ENCODE measurements at places on chromosomes 7 and 10.

DNA sequence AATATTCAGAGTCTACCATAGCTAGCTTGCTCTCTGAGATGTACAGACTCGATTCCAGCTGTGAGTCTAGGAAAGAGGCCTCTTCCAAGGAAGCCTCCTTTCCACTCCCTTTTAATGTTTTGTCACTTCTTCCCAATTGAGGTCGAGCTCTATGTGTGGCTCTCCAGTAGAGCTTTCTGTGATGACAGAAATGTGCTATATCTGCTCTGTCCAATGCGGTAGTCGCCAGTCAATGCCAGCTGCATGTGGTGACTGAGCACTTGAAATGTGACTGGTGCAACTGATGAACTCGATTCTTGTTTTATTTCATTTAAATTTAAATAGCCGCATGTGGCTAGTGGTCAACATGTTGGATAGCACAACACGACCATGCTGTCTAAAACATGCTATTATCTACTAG is 387.0 kb upstream of the NRP1 start:
- no peak for DNase-seq

DNA sequence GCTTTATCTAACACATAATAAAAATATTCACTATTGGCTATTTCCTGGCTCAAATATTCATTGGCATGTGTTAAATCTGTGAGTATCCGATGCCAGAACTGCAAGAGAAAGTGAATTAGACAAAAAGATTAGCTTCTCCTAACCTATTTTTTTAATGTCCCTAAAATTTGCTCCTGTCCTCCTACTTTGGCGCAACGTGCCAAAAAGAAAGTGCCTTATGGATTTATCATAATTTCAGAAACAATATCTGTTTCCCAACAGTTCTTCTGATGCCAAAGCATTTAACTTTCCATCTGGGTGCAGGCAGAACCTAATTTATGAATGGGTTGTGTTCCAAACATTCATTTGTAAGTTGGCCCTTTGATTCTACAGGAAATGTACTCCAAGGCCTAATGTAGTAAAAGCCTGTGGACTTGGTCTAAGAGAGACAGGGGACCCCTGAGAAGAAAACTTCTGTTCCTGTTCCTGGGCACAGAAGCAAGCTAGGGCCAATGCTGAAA is 15.4 kb downstream of the PIP4K2A start:
- DNase-seq = no peak

DNA sequence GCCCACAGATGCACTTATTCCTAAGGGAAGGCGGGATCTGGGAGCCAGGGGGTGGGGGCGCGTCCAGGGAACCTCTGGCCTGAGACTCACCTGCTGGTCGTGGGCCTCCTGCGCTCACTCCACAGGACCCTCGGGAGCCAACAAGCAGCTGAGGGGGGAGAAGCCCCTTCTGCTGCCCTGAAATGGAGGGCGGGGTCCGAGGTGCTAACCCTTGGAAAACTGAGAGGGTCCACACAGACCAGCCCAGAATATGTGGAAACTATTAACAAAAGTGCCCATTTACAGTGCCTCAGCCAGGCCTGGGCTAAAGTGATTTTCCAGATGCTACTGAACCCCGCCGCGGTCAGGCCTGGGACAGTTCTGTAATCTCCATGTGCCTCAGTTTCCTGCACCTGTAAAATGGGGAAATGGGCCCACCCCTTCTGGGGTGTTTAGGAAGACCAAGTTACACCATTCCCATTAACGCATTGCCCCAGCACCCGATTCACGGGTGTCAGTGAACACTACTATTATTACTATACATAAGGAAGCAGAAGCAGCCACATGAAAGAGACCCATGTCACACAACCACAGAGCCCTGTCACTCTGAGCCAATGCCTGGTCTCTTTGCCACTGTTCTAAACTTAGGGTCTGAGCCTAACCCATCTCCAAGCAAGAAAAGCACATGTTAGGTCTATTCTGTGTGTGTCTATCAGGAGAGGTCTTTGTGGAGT is 630 bp upstream of the VSTM4 start:
- DNase-seq = no peak

DNA sequence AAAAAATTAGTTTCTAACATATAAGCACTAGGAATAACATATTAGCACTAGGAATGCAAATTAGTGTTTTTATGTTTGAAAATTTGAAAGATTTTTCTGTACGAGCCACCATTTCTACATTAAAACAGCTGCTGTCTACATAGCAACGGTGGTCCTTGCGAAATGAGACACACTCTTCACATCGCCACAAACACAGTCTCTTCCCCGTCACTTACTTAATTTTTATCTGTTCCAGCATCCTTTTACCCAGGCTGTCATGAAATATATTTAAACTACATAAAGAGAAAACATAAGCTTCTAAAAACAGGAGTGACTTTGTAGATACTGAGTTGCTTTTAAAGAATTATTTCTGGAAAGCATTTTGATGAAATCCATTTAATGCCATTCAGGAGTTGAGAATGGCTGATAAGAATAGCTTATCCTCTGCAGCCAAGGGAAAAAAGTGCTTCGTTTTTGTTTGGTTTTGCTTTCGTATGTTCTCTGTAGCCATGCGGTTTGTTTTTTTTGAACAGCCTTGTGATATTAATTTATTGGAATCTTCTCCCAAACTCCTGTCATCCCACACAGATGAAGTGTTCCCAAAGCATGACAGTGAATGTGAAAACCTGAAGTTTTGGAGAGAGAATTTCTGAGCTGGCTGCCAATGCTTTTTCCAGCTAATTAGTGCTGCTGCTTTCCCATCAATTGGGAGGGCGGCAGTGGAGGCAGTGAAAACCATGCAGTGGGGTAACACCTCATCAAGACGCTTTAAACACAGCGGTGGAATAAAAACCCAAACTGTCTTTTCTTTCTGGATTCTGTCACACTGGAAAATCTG is 603.7 kb upstream of the ADARB2 start:
- no peak for DNase-seq

DNA sequence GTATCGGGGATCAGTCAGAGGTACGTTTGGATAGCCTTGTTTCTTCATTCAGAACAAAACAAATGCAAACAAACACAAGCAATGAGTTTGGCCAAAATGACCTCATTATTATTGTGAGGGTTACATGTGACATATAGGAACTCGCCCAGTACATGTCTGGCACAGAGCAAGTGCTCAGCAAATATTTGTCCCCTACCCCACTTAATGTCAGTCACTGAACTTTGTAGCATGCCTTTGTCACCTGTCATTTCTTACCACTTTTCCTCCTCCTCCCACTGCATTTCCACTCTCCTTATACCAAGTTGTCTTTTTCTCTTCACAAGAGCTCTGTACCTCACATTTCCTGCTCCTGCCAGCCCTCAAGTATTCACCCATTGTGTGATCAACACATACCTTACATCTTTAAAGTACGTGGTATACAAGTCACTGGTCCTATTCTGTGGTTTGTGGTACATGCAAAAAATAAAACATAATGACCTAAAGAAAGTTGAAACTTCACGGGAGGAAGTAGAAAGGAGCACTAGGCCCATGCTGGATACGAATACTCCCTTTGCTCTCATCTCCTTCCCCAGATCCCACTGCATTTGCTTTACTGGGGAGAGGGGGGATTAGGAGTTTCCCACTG is 236.0 kb downstream of the INHBA start:
- no peak for DNase-seq

- DNase-seq = peak; percentile 70
Observed at GRCh38 chr7:114922652-114923402, 933 bp downstream of the MDFIC start.

DNA sequence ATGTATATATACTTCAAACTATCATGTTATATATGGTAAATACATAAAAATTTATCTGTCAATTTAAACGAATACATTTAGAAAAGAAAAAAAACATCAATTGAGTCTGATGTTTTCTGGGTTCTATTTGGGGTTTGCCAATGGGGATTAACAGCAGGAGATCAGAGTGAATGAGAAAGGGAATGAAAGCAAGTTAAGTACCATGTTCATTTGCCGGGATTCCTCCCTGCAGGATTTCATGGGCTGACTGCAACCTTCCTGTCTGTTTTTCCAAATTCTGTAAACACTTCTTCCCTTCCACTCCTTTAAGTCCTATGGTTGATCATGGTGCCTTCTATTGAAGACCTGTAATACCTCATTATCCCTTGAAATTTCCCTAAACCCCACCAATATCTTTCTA is 33.9 kb upstream of the SEMA3A start:
- no peak for DNase-seq

GRCh38 chr7:123658023-123658422 is 2.4 kb downstream of the LMOD2 start:
- no peak for DNase-seq

DNA sequence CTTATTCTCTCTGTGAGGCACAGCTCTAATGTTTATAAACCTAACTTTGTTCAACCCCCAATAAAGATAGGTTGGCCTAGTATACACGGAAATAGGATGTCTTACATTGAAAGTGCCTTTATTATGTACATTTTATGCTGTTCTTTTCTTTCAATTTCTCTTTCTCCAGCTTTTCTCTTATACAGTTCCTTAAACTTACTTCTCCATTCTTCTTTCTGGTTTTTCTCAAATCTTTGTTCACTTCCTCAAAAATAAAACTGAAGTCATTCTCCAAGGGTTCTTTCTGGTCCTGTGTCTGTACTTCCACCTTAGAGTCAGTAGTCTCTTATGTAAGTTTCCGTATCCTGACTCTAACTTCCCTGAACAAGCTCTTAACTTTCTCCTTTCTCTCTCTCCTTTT is 29.2 kb upstream of the NAMPT start:
- DNase-seq = peak; percentile 8

- DNase-seq = no peak
Observed at GRCh38 chr10:86556933-86557649, 35.5 kb upstream of the WAPL start.

DNA sequence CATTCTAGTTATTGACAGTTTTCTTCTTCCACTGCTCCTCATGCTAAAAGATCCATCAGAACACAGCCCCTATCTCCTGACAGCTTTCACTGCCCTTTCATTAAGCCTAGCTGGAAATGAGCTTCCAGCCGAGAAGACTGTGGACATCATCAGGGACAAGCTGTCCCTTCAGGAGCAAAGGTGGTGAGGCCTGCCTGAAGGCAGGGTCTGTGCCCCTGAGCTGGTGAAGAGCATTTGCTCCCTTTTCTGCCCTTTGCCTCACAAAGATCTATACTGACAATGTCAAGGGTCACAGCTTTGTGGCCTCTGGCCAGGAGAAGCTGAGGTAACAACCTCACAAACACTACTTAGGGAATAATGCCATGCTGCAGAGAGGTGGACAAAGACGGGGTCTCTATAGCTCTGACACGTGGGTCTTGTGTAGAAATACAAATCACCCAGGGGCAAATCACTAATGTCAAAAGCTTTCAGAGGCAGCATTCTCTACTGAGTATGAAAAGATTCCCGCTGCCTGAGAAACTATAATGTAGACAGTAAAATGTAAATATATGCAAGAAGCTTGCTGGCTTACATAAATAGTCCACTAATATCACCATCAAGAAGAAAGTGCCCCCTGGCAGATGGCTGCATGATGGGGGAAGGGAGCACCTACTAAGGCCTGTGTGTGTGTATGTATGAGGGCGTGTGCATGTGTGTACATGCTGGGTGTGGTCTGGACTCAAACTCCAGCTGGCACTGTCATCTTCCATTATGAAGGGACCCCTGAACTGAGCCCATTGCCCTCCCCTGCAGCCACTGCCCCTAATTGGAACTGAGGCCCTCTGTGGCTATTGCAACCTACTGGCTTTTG is 55.8 kb downstream of the HBP1 start:
- no peak for DNase-seq

DNA sequence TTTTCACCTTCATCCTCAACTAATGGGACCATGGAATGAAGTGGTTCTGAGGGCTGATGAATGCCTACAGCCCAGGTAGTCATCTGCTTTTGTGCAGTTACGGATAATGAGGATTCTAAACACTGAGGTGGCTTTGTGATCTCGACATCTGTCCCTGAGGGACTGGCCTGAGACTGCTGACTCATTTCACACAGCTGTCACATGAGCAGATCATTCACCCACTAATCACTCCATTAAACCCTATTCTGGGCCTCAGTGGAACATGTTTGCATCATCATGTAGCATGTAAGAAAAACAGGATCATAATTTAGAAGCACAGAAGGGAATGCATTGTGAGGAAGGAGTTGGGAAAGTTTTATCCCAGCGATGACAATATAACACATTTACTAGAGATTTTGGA is 79.4 kb upstream of the FEZF1 start:
- no peak for DNase-seq

GRCh38 chr10:123475466-123475865 is 190.7 kb upstream of the GPR26 start:
- no peak for DNase-seq

DNA sequence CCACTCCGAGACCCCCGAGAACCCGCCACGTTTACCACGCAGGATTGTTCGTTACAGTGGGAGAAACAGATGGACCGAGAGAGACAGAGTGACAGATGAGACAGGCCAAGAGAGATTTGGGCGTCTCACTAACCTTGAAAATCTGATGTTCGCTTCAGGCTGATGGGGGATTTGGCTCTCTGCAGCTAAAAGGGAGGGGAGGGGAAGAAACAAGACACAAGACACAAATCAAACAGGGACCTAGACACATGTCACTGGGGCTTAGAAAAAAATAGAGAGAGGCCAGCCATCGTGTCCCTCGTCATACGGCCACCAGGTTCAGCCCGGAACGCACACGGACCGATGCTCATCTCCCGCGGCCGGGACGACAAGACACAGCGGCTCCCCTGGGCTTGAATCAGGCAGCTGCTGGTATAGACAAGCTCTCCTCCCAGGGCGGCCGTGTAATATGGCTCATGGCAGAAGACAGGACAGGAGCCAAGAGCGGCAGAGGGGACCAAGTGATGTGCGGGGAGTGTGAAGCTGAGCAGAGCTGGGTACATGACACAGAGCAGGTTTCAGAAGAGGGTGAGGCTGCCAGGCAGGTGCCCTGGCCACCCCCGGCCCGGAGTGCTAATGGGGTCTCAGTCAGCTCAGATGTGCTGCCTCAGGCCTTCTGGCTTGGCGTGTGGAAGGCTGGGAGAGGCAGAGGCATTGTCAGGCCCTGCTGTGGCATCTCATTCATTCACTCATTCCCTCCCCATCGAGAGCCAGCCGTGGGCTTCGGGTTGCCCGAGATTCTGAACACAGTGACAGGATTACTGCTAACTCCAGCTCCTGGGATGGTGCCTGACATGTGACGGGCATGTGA is 88.5 kb upstream of the GNA12 start:
- no peak for DNase-seq

- no peak for DNase-seq
Observed at GRCh38 chr7:158283016-158283974, 304.3 kb downstream of the PTPRN2 start.

DNA sequence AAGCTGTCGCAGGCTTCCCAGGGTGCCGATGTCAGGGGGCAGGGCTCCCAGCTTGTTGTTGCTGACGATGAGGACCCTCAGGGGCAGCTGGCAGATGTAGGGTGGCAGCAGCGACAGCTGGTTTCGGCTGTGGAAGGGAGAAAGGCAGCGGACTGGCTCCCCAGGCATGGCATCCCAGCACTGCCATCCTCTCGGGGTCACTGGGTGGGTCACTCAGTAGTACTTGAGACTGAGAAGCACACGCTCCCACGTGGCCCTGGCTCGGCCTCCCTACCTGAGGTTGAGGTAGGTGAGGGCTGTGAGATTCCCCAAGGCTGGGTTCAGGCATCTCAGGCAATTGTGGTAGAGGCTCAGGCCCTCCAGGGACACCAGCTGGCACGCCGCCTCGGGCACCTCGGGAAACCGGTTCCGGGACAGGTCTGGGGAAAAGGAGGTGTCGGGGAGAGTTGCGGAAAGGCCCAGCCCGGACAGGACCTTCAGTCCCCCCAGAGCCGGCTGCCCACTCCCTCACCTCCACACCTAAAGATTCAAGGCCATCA is 3.8 kb downstream of the LRCH4 start:
- no peak for DNase-seq

GRCh38 chr7:3117488-3118231 is 74.0 kb upstream of the CARD11 start:
- DNase-seq = no peak

Data from CD4-positive, alpha-beta T cell treated with Interleukin-21 for 1 hour (primary cell).